ENCODE measurements at places on chromosomes 4 and X.
A peak's percentile ranks its signal among the peaks of the same experiment; 100 is the strongest.

- DNase-seq = no peak
Observed at GRCh38 chrX:113770806-113771205, 813.1 kb upstream of the HTR2C start.

DNA sequence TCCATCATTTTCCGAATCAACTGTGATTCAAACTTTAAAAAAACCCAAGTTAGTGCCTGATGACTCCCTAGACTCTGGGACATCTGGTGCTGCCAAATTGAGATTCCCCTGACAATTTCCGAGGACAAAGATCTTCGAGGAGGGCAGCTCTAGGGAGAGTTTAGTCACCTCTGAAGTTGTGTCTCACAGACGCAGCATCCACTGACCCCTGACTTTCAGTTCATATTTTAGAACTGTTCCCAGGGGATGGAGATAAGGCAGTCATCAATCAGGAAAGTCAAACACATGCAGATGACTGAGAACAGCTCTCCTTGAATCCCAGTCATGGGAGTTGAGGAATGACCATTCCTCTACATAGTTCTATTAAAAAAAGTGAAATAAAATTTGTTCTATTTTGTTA lies 643.9 kb downstream of the TRIML1 start:
- no peak for DNase-seq

DNA sequence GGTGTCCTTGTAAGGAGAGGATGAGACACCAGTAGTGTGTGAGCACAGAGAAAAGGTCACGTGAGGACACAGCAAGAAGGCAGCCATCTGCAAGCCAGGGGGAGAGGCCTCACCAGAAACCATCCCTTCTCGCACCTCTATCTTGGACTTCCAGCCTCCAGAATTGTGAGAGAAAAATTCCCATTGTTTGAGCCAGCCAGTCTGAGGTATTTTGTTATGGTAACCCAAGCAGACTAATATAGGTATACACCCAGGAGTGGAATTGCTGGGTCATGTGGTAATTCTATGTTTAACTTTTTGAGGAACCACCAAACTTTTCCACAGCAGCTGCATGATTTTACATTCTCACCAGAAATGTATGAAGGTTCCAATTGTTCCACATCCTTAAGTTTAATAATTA lies 25.6 kb downstream of the ZDHHC9 start:
- DNase-seq = no peak

- no peak for DNase-seq
Observed at GRCh38 chrX:134418317-134419113, 41.5 kb upstream of the HPRT1 start.

DNA sequence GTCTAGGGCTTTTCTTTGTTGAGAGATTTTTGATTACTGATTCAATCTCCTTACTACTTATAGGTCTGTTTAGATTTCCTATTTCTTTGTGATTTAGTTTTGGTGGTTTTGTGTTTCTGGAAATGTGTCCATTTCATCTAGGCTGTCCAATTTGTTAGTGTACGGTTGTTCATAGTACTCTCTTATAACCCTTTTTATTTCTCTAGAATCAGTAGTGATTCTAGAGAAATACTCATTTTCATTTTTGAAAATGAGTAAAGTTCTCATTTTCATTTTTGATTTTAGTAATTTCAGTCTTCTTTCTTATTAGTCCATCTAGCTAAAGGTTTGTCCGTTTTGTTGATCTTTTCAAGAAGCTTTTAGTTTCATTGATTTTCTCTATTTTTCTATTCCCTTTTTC lies 7.5 kb downstream of the IL13RA1 start:
- no peak for DNase-seq

DNA sequence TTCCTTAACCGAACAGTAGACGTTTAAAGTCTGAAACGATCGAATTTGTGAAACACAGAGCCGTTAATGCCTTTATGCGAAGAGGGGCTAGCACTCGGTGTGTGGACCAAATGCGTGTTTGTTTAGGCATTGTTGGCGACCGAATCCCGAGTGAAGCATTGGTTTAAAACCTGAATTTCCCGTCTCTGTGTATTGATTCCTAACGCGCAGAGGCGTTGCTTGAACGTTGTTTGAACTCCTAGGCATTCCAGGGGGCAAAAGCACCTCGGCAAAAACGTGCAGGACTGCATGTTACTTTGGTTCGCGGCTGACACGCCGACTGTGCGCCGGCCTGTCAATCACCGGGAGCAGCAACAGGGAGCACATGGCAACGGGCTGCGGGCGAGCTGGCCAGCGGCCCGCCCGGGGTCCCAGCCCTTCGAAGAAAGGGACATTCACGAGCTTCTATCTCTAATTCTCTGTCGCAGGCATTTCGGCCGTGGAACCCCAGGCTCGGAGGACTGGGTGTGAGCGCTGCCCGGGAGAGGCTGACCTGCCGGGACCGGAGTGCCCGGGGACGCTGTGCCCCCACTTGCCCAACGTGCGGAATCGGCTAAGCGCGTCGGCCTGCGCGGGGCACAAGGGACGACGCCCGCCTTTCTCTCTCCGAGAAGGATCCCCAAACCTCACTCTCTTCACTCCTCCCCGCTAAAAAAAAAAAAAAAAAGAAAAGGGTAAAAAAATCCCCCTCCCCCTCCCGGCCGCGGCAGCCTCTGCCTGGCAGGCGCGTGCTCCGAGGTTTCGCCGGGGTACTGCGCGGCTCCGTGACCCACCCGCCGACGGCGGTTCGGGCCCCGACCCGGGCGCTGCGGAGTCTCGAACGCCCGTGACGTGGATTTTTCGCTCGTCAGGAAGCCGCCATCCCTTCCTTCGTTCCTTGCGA lies 810 bp downstream of the SPRY1 start:
- no peak for DNase-seq

GRCh38 chr4:42302348-42302747 lies 94.9 kb upstream of the SHISA3 start:
- no peak for DNase-seq

GRCh38 chr4:142901166-142901662 lies 55.1 kb upstream of the INPP4B start:
- DNase-seq = no peak

GRCh38 chr4:84171871-84172270 lies 327.2 kb downstream of the NKX6-1 start:
- DNase-seq = no peak

DNA sequence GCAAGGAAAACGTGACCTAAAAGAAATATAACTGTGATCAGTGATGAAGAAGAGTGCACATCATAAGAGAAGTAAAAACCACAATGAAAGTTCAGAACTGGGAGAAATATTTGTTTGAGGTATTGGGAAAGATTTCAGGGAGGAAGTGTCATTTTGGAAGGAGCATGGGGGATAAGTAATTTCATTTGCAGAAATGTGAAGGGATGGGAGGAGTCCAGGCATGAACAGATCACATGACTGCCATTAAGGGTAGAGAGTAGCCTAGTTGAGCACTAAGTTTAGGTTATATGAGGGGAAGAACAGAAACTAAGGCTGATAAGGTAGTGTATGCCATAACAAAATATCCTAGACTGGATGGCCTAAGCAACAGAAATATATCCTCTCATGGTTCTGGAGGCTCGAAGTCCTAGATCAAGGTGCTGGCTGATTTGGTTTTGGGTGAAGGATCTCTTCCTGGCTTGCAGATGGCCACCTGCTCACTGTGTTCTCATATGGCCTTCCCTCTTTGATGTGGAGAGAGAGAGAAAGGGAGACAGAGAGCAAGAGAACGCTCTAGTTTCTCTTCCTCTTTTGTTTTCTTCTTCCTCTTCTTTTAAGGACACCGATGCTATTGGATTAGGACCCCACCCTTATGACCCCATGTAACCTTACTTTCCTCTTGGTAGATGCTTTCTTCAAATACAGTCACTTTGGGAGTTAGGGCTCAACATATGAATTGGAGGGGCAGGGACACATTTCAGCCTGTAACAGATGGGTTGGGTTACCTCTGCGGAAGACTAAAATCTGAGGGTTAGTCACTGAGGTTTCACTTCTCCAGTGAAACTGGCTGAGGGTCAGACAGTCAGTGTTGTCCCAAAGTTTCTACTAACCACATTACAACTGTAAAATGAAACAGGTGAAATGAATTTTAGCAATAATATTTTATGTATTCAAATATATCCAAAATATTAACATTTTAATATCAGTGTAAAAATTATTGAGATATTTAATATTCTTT lies 77.9 kb downstream of the EGF start:
- DNase-seq = no peak

DNA sequence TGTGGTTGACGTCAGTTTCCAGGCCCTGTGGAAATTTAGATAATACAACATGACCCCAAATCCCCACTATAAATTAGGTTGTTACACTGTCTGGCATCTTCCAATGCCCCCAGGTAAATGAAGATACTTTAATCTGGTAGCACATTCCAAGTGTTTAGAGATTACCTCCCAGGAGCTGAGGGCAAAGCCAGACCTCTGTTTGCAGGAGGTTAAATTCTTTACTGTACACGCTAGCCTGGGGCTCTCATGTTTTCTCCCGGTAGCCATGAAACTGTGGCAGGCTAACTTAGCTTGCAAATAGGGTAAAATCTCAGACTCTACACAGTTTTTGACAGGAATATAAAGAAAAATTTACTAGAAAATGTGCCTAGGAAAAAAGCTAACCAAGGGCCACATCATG lies 450.0 kb downstream of the PDGFC start:
- DNase-seq = no peak

GRCh38 chr4:146098397-146098796 lies 77.1 kb upstream of the LSM6 start:
- no peak for DNase-seq

DNA sequence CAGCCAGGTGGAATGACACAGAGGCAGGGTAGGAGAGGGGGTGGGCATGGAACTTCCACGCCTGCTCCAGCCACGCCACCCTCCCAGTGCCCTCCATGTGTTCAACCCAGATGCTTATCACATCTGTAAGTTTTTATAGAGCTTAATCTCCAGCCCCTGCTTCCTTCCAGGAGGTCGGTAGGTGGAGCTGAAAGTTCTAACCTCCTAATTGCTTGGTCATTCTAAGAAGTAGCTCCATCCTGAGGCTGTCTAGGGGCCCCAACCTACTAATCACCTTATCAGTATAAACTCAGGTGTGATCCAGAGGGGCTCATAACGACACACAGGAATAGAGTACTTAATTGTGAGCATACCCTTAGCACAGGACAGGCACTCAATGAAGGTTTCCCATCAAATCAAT lies 18.3 kb downstream of the QDPR start:
- DNase-seq = no peak

- peak; percentile 14 for DNase-seq
Observed at GRCh38 chr4:143399113-143399949, 62.7 kb downstream of the GAB1 start.

GRCh38 chr4:8319731-8320385 lies 50.3 kb downstream of the HTRA3 start:
- DNase-seq = no peak

DNA sequence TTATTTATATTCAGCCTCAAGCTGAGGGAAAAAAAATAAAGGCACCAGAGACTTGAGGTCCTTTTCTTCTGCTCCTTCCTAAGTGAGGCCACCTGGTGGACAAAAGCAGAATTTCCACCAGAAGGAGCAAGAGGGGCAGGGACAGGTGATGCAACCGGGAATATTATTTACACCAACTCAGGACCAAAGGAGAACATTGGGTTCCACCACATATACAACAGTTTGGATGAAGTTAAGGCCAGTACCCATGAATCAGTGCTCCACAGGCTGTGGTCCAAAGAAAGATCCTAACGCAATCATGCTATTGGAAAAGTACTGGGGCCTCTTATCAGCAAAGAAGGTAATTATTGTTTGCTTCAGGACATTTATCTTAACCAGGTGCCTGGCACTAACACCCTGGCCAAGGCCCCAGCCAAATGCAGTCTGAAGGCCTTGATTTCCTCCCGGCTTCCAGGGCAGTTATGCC lies 57.4 kb downstream of the TSC22D3 start:
- peak; percentile 27 for DNase-seq

DNA sequence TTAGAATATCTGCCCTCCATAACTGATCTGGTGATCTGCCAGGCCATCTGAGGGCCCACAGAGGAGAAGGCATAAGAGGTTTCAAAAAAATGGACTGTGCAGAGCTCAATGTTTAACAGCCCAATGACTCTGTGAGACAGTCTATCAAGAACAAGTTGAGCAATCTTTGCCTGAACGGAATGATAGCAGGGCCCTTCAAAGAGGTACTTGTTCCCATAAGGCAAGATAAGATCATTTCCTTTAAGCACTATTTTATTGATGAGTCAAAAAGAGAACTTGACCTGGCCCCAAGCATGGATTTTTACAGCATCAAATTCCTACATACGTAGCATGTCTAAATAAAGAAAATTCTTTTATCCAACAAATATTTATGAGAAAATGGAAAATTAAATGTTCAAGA lies 182.8 kb downstream of the IDS start:
- DNase-seq = no peak

- DNase-seq = no peak
Observed at GRCh38 chrX:39899856-39900776, 197.6 kb downstream of the BCOR start.

GRCh38 chr4:137307806-137308205 lies 224.5 kb downstream of the PCDH18 start:
- DNase-seq = no peak

DNA sequence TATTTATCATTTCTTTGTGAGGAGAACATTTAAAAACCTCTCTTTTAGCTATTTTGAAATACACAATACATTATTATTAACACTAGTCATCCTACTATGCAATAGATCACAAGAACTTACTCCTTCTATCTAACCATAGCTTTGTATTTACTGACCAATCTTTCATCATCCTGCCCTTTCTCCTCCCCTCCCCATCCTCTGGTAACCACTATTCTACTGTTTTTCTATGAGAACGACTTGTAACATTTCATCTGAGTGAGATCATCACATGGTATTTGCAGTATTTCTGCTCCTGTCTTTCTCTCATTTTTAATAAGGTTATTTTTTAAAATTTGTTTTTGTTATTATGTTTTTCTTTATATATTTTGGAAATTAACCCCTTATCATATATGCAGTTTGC lies 331.8 kb downstream of the TEX13C start:
- DNase-seq = no peak

GRCh38 chr4:20256381-20256881 lies 4.7 kb downstream of the SLIT2 start:
- DNase-seq = no peak

DNA sequence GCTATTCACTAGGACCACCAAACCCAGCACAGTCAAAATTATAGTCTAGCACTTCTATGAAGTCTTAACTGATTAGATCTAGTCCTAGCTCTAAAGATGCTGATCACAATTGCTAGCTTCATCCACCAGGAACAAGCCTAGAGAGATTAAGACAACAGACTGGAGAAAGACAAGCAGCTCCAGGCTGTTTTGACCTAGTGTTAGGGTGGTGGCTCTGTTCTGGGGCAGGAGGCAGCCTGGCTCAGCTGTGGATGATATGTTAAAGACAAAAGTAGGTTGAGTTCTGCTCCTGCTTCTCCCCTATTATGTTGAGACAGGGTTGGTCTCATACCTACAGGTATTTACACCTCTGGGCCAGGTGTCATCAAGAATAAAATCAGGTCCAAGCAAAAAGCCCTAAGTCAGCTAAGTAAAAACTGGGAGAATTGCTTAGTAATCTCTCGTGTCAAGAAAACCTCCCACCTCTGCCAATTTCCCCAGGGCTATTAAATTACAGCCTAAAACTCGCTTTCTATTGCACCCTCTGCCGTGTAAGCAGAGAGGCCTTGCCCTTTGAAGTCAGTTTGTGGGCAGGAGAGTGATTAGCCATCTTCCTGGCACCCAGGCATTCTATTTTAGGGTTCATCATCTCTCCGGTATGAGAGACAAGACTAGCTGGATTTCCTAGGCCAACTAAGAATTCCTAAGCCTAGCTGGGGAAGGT lies 39.9 kb downstream of the RAB40AL start:
- no peak for DNase-seq

Data from NCI-H187 treated with DMSO at 0.1 percent for 48 hours (cell line).